SHP77 (cell line): ENCODE measurements at places on chromosomes 11 and 22.

DNA sequence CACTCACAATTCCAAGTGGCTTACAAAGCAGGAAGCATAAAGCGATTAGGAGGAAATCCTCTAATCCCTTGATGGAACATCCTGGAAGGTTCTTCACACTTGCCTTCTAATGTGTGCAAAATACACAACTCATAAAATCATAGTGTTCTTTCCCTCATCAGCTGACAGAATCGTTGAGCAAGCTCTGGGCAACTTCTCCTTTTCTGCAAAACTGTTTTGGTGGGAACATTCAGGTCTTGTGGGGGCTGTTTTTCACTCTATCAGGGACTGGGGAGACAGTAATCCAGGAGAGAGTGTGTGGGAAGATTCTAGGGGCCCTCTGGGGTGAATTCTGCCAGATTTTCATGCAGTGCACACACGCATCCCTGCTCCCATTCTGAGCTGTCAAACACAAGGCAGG is 53.2 kb downstream of the IRAG1 start:
- no peak for DNase-seq

DNA sequence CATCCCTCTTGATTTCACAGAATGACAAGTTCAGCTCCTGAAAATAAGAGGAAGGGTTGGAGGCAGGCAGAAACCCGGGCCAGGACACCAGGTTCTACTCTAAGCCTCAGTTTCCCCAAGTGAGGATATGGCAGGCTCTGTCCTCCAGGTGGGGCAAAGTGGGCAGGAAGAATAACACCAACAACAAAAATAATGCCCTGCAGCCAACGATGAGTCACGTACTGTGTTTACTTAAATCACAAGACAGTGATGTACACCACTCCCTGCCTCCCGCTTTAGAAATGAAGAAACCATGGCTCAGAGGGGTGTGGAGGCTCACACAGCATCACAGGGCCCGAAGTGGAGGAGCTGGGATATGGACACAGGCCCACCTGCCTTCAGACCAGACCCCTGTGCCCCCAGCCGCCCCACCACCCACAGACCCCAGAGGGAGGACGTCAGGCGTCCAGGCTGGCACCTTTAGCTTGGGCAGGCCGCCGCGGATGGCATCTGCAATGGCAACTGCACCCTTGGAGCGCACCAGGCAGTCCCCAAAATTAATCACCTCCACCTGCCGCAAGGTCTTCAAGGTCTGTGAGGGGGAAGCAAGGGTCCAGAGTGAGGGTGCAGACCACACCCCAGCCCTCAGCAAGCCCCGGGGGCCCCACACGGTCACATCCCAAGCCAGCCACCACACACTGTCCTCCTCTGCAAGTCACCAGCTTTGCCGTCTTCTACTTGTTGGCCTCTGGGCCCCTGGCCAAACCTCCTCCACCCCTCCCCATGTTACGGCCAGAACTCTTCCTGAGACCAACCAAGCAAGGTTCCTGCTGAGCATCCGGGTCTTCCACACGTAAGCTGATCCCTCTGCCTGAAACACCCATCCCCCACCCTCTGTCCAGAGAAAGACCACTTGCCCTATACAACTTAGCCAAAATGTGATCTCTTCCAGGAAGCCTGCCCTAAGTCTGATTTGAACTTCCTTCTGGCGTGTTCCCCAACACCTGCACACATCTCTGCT is 15.8 kb upstream of the CHADL start:
- no peak for DNase-seq

GRCh38 chr11:113023228-113023627 is 62.0 kb downstream of the NCAM1 start:
- no peak for DNase-seq

DNA sequence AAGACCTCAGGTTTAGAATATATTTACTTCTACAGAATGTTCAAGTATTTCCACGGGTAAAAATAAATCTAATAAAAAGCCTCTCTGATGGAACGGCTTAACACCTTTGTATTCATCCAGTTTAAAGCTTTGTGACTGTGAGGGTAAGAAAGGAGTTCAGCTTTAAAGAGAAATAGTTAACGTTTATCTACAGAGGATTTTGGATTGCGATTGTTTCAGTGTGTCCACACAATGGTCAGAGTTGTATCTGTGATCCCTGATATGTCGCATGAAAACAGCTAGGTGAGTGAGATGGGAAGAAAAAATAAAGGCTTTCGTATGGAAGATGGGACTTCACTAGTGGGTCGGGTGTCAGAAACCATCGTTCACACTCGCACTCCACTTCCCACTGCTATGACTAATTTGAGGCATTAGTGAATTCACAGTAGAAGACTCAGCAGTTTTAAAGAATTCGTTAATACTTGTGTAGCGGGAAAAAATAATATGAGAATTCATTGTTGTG is 1.6 kb downstream of the APLP2 start:
- no peak for DNase-seq

DNA sequence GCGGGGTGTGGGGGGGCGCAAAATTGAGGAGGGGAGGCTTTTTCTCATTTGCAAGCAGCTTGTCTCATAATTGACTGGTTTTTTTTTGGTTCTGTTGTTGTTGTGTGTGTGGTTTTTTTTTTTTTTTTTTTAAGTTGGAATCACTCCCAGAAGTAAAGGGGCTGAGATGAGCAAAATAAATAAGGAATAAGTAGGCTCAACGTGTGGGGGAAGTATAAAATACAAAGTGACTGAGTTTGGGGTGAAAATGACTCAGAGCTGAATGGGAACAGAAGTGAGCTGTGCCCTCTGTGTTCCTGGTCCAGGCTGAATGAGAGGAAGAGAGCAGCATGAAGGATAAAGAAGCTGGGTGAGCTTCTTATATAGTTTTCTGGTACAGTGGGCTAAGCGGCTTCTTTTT is 90.0 kb downstream of the GRIK4 start:
- no peak for DNase-seq

GRCh38 chr11:16148301-16148931 is 207.9 kb downstream of the SOX6 start:
- DNase-seq = no peak

- DNase-seq = no peak
Observed at GRCh38 chr11:107704451-107704850, 7.4 kb downstream of the SLN start.

GRCh38 chr22:43305806-43306205 is 37.4 kb downstream of the SCUBE1 start:
- no peak for DNase-seq

DNA sequence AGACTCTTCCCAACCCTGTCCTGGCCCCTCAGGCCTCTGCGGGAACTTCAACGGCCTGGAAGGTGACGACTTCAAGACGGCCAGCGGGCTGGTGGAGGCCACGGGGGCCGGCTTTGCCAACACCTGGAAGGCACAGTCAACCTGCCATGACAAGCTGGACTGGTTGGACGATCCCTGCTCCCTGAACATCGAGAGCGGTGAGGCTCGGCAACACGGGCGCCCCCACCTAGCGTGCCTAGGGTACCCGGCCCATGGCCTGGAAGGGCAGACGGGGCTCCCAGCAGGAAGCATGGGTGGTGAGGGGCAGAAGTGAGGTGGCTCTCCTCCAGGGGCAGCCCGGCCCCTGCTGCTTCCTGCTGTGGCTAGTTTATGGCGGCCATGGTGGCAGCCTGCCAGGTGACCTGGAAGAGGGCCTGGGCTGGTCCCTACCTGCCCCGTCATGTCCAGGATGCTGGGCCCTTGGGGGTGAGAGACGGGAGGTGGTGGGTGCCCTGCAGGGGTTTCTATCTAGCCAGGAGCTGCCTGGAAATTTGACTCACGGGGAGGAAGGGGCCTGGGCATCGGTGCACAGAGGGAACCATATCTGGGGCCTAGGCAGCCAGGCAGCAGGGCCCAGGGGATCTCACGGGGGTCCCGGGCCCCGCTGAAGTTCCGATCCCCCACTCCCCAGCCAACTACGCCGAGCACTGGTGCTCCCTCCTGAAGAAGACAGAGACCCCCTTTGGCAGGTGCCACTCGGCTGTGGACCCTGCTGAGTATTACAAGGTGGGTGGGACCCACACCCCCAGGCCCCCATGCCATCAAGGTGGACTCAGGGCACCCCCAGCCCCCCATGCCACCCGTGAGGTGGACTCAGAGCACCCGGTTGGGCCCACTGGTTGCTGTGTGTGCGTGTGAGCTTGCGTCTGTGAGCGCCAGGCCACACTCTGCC is 9.2 kb downstream of the MUC2 start:
- no peak for DNase-seq

DNA sequence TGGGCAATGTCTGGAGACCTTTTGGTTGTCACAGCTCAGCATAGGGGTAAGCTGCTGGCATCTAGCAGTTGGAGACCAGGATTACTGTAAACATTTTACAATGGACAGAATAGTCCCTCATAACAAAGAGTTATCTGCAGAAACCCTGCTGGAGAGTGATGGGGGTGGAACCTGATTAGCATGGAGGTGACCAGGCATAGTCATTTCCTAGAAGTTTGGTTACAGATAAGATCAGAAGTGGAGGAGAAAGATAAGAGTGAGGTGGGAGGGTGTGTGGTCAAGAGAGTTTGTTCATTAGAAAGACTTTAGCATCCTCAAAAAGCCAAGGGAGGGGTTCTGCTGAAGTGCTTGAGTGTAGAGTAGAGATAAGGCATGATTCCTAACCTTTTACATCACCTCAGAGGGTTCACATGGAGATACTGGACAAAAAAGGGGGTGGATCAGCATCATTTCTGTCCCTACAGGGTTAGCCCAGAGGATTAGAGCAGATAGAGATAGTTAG is 38.8 kb downstream of the PRDM11 start:
- DNase-seq = no peak

DNA sequence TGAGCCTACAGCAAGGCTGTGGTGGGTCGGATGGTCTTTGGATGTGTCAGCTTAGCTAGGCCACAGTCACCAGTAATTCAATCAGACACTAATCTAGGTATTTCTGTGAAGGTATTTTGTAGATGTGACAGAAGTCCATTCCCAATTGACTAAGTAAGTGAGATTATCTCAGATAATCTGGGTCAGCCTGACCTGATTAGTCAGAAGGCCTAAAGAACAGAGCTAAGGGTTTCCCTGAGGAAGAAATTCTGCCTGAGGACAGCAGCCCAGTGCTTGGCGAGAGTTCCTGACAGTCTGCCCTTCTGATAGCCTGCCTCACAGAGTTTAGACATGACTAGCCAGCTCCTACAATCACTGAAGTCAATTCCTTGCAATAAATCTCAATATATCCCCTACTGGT is 28.7 kb downstream of the GUCD1 start:
- DNase-seq = no peak

DNA sequence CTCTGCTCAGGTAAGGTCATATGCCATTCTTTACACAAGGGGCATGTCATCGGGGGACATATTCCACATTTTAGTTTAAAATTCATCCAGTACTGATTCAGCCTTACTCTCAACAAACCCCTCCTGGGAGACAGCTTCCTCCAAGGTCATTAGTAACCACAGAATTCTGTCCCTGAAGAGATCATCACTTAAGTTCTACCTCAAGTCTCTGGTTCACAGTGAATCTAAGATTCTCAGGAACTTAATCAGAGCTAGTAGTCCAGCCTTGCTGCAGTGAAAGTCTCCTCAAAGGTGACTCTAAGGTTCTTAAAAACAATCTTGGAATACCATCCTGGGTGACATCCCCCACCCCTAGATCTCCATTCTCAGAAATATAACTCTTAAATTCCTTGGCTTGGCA is 18.9 kb upstream of the GDPD4 start:
- no peak for DNase-seq

DNA sequence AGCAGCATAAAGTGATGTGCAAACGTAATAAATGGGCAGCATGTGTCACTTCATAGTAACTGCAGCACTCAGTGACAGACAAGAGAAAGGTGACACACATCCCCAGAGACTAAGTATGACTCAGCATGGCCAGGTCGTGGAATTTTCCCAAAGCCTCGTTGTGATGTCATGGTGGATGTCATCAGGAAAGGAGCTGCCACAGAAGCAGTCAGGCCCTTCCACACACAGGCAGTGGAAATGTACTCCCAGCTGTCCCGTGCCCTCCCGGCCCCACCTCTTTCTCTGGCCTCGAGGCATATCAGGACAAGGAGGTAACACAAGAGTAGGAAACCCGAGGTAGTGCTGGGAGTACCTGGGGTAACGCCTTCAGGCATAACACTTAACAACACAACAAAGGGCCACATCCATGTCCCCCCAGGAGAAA is 8.1 kb downstream of the PC start:
- DNase-seq = peak; percentile 98

DNA sequence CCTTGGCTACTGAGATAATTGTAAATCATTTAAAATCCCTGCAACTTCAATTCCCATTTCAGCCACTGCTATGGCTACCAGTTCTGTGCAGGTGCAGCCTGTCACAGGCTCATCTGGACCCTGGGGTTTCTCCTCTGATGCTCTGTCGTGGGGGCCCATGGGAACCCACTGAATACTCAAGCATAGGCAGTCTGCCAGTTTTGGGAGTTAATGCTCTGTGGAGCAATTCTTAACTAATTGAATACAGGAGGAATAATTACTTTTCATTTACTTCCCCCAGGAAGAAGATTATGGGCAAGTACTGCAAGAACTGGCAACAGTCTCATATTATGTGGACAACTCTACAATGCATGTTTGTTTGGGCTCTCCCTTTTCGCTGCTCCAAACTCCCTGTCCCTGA is 25.9 kb downstream of the OR51E2 start:
- no peak for DNase-seq

DNA sequence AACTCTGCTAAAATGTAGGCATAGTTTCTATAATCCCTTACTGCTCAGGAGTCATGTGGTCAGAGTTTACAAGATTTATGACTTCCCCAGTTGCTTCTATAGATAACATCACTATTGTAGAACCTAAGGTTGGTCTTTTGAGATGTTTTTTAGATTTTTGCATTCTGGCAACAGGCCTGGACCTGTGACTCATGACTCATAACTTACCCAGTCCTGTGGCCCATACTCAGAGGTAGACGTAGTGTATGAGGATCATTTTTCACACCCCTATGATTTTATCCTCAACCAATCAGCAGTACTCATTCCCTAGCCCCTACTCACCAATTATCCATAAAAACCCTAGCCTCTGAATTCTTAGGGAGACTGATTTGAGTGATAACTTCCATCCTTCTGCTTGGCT is 384.4 kb upstream of the DDI1 start:
- no peak for DNase-seq

GRCh38 chr11:66015454-66015881 is 3.7 kb downstream of the CST6 start:
- DNase-seq = no peak

DNA sequence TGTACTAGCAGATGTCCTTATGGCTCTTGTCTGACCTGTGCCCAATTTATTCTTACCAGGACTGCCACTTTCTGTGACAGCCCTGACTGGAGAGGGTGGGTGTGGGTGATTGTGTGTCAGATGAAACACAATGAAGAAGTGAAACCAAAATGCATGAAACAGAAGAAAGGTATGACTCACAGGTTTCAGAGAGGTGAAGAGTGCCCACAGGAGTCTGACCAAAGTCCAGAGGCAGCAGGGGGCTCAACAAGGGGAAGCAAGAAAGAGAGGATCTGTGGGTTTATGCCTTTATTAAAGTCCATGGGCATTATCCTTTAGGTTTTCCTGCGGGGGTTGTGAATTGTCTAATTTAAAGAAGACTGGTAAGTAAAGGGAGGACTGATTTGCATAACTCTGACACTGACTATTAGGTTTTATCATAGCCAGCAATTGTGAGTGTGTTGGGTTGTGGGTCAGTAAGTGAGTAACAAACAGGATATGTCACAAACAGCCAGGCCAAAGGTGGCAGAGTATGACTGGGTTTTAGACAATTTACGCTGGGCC is 3.9 kb upstream of the OR4C6 start:
- no peak for DNase-seq
